Muscle of arm (tissue), 14 donors: ENCODE measurements at places on chromosomes 5 and 9. TPM values are rescaled to one million over a fixed set of nuclear protein-coding genes. Genes with fewer than 3 reads are reported as not detected.

- DNase-seq = no peak
Measured at GRCh38 chr9:127555840-127556820, 55.9 kb upstream of the STXBP1 start.

DNA sequence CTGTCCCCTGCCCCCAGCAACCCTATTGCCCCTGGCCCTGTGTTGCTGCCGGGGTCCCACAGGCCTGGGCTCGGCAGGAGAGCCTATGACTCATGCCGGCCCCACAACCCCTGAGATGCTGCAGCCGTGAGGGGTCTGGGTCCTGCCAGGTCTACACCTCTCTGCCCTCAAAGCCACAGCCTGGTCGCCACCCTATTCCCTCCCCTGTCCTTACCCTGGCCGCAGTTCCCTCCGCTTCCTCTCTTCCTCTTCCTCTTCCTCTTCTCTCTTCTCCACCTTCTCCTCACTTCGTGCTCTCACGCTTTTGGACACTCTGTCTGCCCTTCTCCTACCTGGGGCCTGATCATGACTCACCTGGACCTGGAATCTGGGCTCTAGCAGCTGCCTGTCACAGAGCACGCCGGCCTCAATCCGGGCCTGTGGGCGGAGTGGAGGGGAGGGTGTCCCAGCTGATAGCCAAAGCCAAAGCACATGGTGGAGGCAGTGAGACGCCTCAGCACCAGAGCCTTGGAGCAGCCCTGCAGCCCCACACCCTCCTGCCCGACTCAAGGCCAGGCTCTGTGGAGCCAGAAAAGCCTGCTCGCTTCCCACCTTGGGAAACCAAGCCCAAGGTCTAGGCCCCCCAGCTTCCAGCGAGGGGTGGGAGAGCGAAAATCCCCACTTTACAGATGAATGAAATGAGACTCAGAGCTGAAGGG, 26.8 kb upstream of the CSF1R start:
- no peak for DNase-seq

GRCh38 chr9:107700847-107701246, 211.3 kb upstream of the KLF4 start:
- no peak for DNase-seq

DNA sequence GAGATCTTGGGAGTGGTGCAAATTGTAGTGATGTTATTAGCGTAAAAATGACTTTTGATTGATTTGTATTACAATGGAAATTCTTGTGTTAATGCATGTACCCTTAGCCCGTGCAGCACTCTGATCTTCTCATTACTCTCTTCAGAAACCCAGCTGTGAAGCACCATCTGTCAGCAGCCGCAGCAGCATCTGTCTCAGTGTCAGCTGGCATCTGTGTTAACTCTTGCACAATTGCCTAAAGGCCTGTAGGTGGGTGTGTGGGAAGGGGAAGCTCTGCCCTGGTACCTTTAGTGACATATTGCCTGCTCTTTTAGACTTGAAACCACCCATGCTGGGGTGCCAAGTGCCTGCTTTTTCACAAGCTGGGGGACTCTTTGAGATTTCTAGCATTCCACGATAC, 101.3 kb downstream of the FBXL7 start:
- DNase-seq = no peak

DNA sequence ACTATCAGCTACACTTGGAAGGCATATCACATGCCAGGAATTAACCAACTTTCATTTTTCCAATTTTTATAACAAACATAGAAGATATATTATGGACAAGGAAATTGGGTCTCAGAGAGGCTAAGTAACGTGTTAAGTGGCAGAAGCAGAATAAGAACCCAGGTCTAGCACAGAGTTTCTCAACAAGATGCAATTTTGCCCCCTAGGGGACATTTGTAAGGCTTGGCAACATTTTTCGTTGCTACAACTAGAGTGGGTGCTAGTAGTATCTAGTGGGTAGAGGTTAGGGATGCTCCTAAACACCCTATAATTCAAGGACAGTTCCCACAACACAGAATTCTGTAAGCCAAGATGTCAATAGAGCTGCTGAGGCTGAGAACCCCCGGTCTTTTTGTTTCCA, 180.6 kb downstream of the SNCAIP start:
- no peak for DNase-seq

Gene MTX3
- polyA plus RNA-seq = 16.0 TPM
